ENCODE measurements at places on chromosomes 2 and 18.

DNA sequence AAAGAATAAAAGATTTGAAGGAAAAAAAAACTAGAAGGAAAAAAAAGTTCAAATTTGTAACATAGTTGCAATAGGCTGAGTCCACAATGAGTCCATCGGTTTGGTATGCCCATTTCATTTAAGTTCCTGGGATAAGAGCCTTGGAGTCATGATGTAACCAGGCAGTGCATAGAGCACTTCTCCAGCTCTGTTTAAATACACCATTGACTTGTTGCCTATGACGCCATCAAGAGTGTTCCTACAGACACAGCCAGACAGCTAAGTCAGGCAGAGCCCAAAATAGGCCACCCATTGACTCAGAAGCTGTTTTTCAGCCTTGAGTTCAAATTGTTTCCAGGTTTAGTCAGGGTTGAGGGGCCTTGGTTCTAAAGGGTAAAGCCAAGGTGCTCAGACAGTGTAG lies 44.9 kb downstream of the SOCS6 start:
- DNase-seq: no peak

- no peak for DNase-seq
These were observed 11.8 kb upstream of the GPR17 start for GRCh38 chr2:127634066-127634617.

GRCh38 chr2:159712143-159712928 lies at the start of gene MARCHF7:
Gene MARCHF7 (plus strand): TSS chr2:159712506. CDS start chr2:159729023, 16,517 bp downstream.
- peak; percentile 71 for DNase-seq

DNA sequence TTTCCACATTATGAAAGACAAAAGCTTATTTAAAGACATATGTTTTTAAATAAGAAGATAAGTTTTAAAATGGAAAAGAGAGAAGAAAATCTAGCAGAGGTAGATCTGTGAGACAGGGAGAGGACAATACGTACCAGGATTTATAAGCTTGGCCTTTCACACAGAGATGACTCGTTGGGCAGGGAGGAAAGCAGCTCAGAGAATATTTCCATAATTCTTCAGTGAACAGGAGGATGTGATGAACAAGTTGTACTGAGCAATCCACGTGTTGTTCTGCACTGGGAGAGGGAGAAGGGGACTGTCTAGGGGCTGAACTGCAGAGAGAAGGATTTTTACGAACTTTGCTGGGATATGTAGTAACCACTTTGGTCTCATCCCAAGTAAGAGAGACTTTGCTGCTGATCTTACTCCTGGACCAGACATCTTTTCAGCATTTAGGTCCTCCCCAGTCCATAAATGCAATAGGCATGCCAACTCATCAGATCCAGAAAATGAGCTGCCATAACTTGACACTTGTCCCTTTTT lies 162.5 kb upstream of the SETBP1 start:
- DNase-seq: no peak

DNA sequence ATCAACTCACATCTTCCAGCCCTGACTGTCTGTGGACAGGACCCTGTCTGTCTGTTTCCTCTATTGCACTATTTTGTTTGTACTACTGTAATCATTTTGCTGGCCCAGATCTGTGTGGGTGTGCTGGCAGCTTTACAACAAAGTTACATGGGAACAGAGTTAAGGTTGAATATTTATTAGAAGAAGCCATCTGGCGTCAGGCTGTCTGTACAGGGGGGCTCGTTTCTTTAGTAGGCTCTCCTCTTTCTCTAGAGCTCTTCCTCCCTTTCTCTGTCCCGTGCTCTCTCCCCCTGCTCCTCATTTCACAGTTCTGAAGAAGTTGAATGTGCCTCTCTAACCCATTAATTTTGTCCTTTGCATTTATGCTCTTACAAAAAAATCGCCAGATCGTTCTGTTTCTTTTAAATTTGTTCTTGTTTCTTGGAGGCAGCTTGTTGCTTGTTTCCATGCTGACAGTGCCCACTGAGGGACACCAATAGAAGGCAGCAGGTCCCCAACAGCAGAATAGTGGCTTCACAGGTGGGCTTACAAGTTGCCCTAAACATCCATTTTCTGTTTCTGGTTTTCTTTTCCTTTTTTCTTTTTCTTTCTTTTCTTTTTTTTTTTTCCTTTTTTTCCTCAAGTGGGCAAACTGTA lies 315.2 kb upstream of the ZEB2 start:
- no peak for DNase-seq

DNA sequence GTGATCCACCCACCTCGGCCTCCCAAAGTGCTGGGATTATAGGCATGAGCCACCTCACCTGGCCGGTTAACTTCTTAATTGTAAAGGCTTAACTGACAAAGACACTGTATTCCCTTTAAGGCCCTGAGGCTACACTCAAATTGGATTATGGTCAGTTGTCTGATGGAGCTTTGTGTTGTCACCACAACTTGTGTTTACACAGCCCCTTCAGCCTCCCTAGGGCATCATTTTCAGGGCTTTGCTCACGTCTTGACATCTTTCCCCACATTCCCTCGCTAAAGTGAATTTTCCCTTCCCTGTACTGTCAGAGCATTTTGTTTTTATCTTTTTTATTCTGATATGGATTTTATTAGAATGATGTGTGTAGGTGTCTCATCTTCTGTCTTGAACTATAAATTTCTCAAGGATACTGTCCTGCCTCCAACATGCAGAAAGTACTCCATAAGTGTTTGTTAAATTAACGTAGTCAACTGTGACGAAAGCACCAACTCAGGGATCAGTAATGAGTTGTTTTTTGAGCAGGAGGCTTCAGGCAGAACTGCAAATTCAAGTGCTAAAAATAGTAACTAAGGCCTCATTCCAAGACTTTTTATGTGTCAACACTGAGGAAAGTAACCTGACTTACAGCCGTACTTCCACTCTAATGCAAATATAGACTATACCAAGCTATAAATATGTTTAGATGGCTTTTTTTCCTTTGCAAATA lies 77.1 kb upstream of the NARS1 start:
- no peak for DNase-seq

DNA sequence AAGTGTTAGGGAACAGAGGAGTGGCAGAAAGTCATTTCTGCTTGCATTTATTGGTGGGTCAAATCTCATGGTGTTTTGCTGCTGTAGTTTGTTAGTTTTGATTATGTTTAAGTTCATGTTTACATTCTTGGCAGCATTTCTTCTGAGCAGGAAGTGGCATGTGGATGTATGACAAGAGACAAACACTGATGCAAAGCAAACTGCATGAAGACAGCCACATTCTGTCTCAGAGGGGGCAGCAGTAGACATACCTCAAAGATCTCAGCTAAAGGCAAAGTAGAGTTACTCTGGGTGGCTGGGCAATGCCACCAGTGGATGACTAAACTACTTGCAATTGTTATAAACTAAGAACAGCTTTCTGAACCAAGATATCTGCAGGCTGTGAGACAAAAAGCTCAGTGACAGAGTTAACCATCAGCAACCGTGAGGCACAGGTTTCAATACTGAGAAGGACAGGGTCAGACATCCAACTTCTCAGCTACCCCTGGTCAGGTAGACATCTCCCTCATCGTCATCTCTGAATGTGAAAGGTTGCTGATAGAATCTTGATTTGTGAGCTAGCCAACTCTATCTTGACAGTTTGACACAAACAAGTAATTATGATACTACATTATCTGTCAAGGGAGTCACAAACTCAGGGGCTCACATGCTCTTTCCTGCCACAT lies 16.4 kb downstream of the GALNT3 start:
- DNase-seq: no peak

DNA sequence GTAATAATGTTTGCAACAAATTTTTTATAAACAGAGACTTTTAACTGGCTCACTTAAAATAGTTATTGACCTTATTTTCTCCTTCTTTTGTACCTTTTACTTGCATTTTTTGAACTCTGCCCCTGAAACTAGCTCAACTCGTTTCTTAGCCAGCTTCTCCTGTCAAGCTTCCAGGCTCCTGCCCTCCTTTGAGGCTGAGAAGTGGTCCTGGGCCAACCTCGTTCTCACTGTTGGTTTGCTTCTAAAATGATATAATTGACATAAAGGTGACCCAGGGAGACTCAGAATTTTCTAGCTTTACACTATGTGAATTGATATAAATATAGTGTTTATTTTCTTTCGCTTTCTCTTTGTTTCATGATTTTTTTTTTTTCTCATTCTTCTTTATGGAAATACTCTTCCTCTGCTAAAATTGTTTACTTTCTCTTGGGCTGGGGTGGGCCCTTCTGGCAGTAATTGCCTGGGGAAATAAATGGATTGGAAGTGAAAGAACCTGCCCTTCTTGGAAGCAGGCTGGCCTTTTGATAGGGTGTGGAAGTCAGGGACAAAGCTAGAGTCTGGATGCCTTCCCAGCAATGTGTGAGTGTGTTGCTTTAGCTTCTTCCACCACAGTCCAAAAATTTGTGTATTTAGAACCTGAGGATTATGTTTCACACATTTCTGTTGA lies 30.7 kb downstream of the GPD2 start:
- no peak for DNase-seq

DNA sequence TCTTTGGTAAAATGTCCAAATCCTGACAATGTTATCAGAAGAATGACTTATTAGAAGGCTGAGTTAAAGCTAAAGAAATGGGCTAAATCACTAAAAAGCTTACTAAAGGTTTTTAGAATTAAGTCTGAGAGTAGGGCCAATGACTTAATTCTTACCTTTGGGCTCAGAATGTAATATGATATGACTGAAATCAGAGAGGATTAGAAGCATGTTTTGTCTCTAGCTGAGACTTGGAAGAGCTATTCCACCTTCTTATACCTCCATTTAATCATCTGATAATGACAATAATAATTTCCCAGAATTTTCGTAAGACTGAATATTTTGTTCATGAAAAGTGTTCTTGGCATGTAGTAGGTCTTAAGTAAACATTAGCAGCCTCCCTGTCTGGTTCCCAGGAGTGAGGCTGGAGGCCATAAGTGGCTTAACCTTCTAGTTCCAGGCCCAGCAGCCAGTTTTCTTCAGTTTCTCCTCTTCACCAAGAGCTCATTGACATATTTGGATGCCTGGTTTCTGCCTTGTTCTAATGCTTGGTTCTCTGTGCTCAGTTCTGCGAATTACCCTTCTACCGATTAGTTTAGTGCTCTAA lies 25.5 kb upstream of the E2F6 start:
- DNase-seq: no peak

GRCh38 chr2:30664761-30665358 lies 142.4 kb downstream of the CAPN13 start:
- no peak for DNase-seq

- DNase-seq: no peak
These were observed 2.3 kb upstream of the ALPP start for GRCh38 chr2:232376260-232376659.

DNA sequence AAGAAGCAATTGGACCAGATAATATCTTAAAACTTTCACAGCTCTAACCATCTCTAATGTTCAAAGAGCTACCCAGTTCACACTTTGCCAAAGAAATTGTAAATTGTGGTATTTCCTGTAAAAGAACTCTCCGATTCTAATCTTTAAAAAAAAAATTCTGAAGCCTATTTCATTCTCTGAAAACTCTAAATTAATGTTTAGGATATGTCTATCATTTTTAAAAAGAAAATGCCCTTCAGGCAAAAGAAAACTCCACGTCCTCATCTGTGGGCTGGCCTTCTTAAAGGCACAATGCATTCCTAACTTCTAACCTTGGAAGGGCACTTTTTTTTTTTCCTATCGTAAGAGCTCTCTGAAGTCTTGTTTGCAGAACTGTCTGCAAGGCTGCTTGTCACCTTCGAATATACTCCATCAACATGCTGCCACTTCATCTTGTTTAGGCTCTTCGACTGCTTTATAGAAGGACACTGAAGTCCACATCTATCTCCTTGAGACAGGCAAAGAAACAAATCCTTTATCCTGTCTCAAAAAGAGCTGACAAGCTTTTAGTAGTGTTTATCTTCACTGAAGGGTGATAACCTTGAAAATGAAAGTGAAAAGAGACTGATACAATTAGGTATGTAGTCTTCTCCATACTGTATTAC lies 124.3 kb upstream of the SLC39A10 start:
- no peak for DNase-seq

DNA sequence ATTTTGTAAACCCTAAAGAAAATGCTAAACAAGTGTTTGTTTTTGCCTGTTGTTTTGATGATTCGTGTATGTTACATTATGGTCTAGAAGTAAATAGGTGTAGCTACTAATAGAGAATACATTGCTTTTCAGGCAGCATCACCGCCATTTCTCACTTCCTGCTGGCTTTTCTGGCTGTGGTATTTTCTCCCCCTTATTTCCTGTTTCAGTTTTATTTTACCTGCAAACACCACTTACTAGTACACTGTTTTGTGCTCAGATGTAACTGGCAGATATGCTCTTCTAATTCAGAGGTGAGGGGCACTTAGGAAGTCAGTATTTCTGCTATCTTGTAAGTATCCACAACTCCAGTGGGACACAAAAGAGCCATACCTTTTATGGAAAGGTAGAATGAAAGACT lies 38.1 kb upstream of the SLC3A1 start:
- DNase-seq: no peak

DNA sequence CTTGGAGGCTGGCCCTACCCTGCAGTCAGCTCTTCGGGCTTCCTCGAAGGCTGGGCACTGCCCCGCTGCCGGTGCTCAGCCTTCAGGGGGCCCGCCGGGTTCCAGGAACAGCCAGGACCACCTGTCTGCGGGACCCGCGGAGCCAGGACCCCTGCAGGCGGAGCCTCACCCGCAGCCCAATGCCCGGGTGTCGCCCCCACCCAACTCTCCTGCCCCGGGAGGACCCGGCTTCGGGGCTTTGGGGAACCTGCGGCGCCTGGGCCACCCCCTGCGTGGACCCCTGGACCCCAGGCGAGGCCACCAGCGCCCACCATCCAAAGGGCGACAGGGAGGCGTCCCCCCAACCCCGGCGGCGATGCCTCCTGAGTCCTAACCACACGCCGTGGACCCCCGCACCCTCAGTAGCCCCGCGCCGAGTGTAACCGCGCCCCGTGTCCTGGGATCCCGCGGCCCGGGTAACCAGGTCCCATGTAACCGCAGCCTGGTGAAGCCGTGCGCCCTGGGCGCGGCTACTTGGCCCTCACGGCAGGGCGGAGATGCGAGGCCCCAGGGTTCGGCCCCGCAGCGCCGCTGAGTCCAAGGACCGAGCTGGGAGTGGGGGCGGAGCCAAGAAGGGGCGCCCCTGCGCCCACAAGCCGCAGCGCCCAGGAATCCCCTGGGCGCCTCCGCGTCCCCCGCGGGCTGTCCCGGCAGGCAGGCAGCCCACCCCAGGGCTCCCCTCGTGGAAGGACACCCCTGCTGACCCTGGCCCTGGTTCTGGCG lies 11.0 kb upstream of the UBE2F start:
- no peak for DNase-seq

GRCh38 chr2:165793779-165794535 lies at the start of gene GALNT3:
Gene GALNT3 (minus strand): TSS chr2:165794247. CDS start chr2:165770700, 23,547 bp downstream.
- no peak for DNase-seq

DNA sequence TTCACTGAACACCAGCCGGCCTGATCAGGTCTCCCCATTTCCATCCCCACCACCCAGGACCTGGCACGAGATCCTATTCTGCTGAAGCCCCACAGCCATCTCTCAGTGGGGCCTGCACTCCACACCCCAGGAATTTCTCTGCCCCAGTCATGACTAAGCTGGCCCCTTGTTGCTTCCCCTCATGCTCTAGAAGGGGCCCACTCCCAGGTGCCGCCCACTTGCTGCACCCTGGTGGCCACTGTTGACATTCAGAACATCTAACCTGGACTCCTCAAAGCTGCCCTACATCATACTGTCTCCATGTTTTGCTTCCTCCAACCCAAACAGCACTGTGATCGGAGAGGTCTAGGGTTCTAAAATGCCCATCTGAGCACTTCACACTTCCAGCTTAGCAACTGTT lies 90.7 kb upstream of the KLHL29 start:
- no peak for DNase-seq
